ENCODE measurements at places on chromosomes 2 and 18. TPM values are rescaled to one million over a fixed set of nuclear protein-coding genes. Genes with fewer than 3 reads are reported as not detected.

Gene FBLN7
- 0.49 TPM for total RNA-seq

Gene TUBA3E
- not detected for total RNA-seq

Gene PSMA8
- total RNA-seq: not detected

Gene UGT1A4
- not detected for total RNA-seq

Gene CYP1B1
- total RNA-seq: 6.4 TPM

Gene LCT
- not detected for total RNA-seq

Gene GKN1
- not detected for total RNA-seq

Gene NEB
- 0.13 TPM for total RNA-seq

Gene PAX3
- total RNA-seq: not detected

Gene IL36RN
- not detected for total RNA-seq

Gene PCARE
- not detected for total RNA-seq
